ENCODE measurements at places on chromosomes 11 and 22. TPM values are rescaled to one million over a fixed set of nuclear protein-coding genes. Genes with fewer than 3 reads are reported as not detected.

- DNase-seq: no peak
- peaks cover 5% of the 10 kb centered on the region for H3K4me1 ChIP-seq
- H3K4me3 ChIP-seq: no peak overlapping the region
- H3K36me3 ChIP-seq: no peaks in the 10 kb centered on the region
- H3K27me3 ChIP-seq: no peaks in the 10 kb centered on the region
These were observed 23.1 kb downstream of the PRDM11 start for GRCh38 chr11:45169310-45170072.

DNA sequence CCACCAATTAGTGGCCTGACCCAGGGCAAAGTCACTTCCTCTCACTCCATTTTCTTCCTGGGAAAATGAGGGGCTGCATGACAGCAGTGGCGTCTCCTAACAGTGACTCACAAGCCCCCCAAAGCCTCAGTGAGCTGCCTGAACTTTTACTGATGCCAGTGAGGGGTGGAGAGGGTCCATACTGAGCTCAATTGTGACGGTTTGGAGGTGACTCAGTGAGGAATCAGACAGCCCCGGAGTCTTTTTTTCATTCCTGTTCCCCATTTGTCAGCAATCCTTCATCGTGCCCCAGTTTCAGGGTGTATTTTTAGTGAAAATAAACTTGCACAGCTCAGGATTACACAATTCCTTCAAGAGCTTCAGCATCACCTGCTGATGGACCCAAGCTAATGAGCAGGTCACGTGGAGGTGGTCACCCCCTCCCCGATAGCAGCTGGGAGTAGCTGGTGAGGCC lies 30.1 kb upstream of the RASD2 start:
- no peaks in the 10 kb centered on the region for H3K4me1 ChIP-seq
- H3K27ac ChIP-seq: no peak overlapping the region
- DNase-seq: no peak
- no peaks in the 10 kb centered on the region for H3K27me3 ChIP-seq
- no peaks in the 10 kb centered on the region for H3K36me3 ChIP-seq

DNA sequence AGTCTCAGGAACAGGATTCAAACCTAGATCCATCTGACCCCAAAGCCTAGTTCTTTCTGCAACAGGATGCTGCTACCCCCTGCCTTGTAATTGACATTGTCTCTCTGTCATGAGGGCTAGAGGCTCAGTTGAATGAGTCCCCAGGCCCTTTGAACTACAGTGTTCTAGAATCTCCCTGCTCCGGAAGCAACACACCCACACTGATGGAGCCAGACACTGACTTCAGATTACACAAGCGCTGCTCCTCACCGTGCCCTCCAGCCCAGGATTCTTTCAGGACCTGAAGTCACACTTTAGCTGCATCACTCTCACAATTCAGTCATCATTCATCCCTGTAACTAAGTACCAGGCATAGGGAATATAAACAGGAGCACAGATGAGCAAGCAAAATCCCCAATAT lies 69.6 kb downstream of the RAB30 start:
- no peaks in the 10 kb centered on the region for H3K27me3 ChIP-seq
- H3K4me3 ChIP-seq: no peak overlapping the region
- DNase-seq: no peak
- H3K27ac ChIP-seq: no peak overlapping the region
- H3K36me3 ChIP-seq: no peaks in the 10 kb centered on the region

- H3K36me3 ChIP-seq: no peaks in the 10 kb centered on the region
- peak overlapping the region; percentile 69 for H3K4me3 ChIP-seq
- no peaks in the 10 kb centered on the region for H3K27me3 ChIP-seq
- peaks cover 16% of the 10 kb centered on the region for H3K4me1 ChIP-seq
- no peak for DNase-seq
- peak overlapping the region; percentile 57 for H3K27ac ChIP-seq
These were observed 505 bp downstream of the ZNF214 start for GRCh38 chr11:7019500-7020182.

- no peak overlapping the region for H3K4me3 ChIP-seq
- no peak overlapping the region for H3K27ac ChIP-seq
- no peaks in the 10 kb centered on the region for H3K27me3 ChIP-seq
- H3K4me1 ChIP-seq: no peaks in the 10 kb centered on the region
- no peaks in the 10 kb centered on the region for H3K36me3 ChIP-seq
These were observed 126.5 kb downstream of the RASSF10 start for GRCh38 chr11:13135385-13136271.

DNA sequence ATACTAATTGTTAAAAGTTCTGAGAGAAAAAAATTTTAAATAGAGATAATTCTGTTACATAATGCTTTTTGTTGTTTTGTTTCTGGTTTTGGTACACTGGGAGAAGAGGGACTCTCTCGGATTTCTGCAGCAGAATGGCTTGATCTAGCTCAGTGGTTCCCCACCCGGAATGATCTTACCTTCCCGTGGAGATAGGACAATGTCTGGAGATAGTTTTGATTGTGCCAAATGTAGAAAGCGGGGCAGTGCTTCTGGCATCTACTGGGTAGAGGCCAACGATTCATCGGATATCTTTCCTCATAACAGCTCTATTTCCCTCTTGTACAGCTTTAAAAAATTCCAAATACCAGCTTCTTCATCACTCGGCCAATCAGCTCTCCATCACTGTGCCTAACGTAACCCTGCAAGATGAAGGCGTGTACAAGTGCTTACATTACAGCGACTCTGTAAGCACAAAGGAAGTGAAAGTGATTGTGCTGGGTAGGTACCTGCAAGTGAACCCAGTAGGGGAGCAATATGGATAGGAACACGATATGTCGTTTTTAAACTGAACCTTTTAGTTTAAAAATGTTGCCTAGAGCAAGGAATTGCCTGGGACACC lies 13.2 kb downstream of the CRTAM start:
- no peak overlapping the region for H3K27ac ChIP-seq
- no peaks in the 10 kb centered on the region for H3K36me3 ChIP-seq
- DNase-seq: no peak
- no peaks in the 10 kb centered on the region for H3K4me1 ChIP-seq
- H3K4me3 ChIP-seq: no peak overlapping the region
- no peaks in the 10 kb centered on the region for H3K27me3 ChIP-seq

DNA sequence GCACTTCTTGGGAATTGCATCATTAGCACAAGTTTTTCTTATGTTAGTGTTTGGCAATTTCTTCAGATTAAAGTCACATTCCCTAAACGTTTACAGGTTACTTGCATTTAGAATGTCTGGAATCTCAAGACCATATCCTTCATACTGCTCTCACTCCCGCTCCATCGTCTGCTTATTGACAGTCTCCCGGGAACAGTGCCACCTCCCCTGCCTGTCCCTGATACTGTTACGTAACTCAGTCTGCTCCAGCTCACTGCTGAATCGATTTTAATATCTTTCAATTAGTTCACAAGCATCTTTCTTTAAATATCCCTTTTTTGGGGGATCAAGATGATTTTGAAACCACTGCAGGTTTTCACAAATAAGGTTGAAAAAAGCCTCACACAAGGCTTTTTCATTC lies 48.2 kb downstream of the GLYATL2 start:
- H3K36me3 ChIP-seq: no peaks in the 10 kb centered on the region
- no peaks in the 10 kb centered on the region for H3K27me3 ChIP-seq
- H3K4me1 ChIP-seq: no peaks in the 10 kb centered on the region
- H3K4me3 ChIP-seq: no peak overlapping the region
- H3K27ac ChIP-seq: no peak overlapping the region

DNA sequence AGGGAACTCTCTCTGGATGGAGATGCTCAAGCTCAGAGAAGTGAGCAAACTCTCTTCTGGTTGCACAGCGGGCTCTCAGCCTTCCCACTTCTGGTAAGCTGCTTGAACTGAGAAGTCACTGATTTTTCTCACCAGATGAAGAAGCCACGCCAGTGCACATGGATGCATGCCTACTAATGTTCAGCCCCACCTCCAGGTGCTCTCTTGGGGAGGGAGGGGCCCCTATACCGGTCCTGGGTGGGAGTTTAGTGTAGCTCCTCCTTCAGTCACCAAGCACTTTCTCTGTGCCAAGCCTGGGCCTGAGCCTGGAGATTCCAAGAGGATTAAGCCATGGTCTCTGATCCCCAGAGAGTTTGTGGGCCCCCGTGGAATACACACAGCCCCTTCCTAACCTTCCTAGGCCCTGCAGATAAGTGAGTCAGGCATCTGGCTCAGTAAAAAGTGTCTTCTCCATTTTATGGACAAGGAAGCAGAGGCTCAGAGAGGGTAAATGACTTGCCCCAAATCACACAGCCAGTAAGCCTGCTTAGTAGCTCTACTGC lies 142.2 kb downstream of the ST3GAL4 start:
- H3K27me3 ChIP-seq: no peaks in the 10 kb centered on the region
- DNase-seq: no peak
- no peak overlapping the region for H3K27ac ChIP-seq
- no peaks in the 10 kb centered on the region for H3K36me3 ChIP-seq

- no peak overlapping the region for H3K4me3 ChIP-seq
- no peak for DNase-seq
- H3K36me3 ChIP-seq: peaks cover 8% of the 10 kb centered on the region
- no peaks in the 10 kb centered on the region for H3K27me3 ChIP-seq
- H3K27ac ChIP-seq: no peak overlapping the region
These were observed 6.8 kb downstream of the ZNF74 start for GRCh38 chr22:20400606-20401375.

DNA sequence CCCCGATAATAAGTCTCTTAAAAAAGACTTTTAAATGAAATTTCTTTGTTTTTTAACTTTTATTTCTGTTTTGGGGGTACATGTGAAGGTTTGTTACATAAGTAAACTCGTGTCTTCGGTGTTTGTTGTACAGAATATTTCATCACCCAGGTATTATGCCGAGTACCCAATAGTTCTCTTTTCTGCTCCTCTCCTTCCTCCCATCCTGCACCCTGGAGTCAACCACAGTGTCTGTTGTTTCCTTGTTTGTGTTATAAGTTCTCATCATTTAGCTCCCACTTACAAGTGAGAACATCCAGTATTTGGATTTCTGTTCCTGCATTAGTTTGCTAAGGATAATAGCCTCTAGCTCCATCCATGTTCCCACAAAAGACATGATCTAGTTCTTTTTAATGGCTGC lies 1.6 kb upstream of the GSTP1 start:
- H3K36me3 ChIP-seq: peaks cover 10% of the 10 kb centered on the region
- no peak for DNase-seq
- no peaks in the 10 kb centered on the region for H3K27me3 ChIP-seq
- no peak overlapping the region for H3K27ac ChIP-seq
- no peak overlapping the region for H3K4me3 ChIP-seq

GRCh38 chr11:113234888-113235287 lies 79.5 kb upstream of the TTC12 start:
- no peak overlapping the region for H3K27ac ChIP-seq
- H3K27me3 ChIP-seq: no peaks in the 10 kb centered on the region
- H3K4me1 ChIP-seq: no peaks in the 10 kb centered on the region
- DNase-seq: no peak
- H3K4me3 ChIP-seq: no peak overlapping the region
- H3K36me3 ChIP-seq: peaks cover 4% of the 10 kb centered on the region

DNA sequence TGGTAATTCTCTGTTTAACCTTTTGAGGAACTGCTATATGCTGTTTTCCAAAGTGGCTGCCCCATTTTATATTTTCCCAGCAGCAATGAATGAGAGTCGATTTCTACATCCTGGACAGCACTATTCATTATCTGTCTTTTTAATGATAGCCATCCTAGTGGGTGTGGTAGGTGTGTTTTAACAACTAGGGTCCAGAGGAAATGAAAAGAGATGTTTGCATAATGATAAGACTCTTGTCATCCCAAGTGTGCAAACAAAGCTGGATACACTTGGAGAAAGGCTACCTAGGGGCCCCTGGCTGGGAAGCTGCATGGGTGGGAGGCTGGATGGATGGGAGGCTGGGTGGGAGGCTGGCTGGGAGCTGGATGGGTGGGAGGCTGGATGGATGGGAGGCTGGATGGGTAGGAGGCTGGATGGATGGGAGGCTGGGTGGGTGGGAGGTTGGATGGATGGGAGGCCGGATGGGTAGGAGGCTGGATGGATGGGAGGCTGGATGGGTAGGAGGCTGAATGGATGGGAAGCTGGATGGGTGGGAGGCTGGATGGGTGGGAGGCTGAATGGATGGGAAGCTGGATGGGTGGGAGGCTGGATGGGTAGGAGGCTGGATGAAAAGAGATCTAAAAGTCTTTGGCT lies 158.0 kb downstream of the DSCAML1 start:
- DNase-seq: no peak
- H3K27ac ChIP-seq: no peak overlapping the region
- H3K36me3 ChIP-seq: no peaks in the 10 kb centered on the region
- no peak overlapping the region for H3K4me3 ChIP-seq

GRCh38 chr11:9146477-9146876 lies 55.1 kb upstream of the SCUBE2 start:
- peaks cover 56% of the 10 kb centered on the region for H3K36me3 ChIP-seq
- no peaks in the 10 kb centered on the region for H3K27me3 ChIP-seq
- H3K4me3 ChIP-seq: no peak overlapping the region
- no peak overlapping the region for H3K27ac ChIP-seq
- no peak for DNase-seq

DNA sequence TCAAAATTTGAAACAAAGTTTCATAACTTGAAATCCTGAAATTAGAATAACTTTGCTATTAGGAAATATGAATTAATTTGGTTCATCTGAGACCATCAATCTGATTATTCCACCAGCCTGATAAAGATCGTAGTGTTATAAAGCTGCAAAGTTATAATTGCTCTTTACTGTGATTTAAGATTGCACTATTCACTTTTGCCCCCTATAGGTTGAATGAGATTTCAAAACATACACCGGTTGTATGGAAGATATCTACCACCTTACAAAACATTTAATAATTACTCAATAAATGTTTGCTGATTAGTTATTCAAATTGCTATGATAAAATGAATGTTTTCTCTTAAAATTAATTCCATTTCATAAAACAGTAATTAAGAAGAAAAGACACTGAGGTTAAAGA lies 26.1 kb downstream of the APIP start:
- no peak overlapping the region for H3K4me3 ChIP-seq
- H3K36me3 ChIP-seq: no peaks in the 10 kb centered on the region
- no peak overlapping the region for H3K27ac ChIP-seq
- no peaks in the 10 kb centered on the region for H3K4me1 ChIP-seq
- DNase-seq: no peak

- H3K4me1 ChIP-seq: no peaks in the 10 kb centered on the region
- no peak for DNase-seq
- H3K27me3 ChIP-seq: no peaks in the 10 kb centered on the region
- no peak overlapping the region for H3K27ac ChIP-seq
- no peak overlapping the region for H3K4me3 ChIP-seq
These were observed 12.9 kb downstream of the OR51L1 start for GRCh38 chr11:5007561-5007960.

PRR33 gene
- not detected for total RNA-seq

- DNase-seq: no peak
- H3K36me3 ChIP-seq: no peaks in the 10 kb centered on the region
- no peak overlapping the region for H3K27ac ChIP-seq
- H3K4me3 ChIP-seq: no peak overlapping the region
- H3K27me3 ChIP-seq: no peaks in the 10 kb centered on the region
- H3K4me1 ChIP-seq: peaks cover 6% of the 10 kb centered on the region
These were observed 194.3 kb upstream of the CTSC start for GRCh38 chr11:88531831-88532230.

DNA sequence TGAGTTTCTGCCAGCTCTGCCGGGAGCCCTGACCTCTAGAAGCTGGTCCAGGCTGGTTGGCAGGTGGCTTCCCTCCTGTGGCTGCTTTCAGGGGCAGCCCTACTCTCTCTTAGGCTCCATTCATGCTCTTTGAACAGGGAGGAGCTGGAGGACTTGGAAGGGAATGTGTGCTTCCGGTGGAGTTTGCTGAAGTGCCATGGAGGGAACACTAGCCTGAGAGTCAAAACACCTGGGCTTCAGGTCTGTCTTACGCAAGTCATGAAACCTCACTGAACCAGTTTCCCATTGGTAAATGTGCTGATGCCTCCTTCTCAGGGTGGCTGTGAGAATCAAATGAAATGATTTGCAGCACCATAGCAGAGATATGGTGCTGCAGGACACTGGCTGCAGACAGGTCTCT lies 224.5 kb downstream of the KIRREL3 start:
- no peak for DNase-seq
- H3K27ac ChIP-seq: no peak overlapping the region
- H3K4me3 ChIP-seq: no peak overlapping the region
- H3K27me3 ChIP-seq: no peaks in the 10 kb centered on the region
- no peaks in the 10 kb centered on the region for H3K4me1 ChIP-seq

Measured in thoracic aorta (tissue), 2 donors.